Psoas muscle (tissue), 8 donors: ENCODE measurements at places on chromosomes 1 and 21.
A peak's percentile ranks its signal among the peaks of the same experiment; 100 is the strongest.

DNA sequence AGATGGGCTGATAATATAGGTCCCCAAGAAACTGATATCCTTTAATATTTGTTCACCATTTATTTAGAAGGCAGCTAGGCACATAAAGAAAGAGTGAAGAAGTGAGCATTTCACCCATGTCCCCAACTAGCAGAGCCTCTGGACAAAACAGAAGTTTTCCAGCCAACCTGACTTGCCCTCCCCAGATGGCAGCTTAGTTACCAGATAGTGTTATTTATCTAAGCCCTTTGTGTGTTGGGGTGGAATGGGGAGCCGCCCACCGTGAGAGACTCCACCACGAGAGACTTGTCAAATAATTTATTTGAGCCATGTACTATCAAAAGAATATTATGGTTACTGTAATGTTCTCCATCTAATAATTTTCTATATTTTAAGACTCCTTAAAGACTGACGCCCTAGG is 54.9 kb upstream of the C1orf198 start:
- no peak for DNase-seq
- no peaks in the 10 kb centered on the region for H3K36me3 ChIP-seq
- no peak overlapping the region for H3K4me3 ChIP-seq
- H3K27ac ChIP-seq: no peak overlapping the region
- H3K27me3 ChIP-seq: no peaks in the 10 kb centered on the region

GRCh38 chr1:200659269-200659668 is 10.4 kb downstream of the DDX59 start:
- no peak overlapping the region for H3K27ac ChIP-seq
- DNase-seq: no peak
- H3K27me3 ChIP-seq: no peaks in the 10 kb centered on the region
- H3K36me3 ChIP-seq: peaks cover 12% of the 10 kb centered on the region

- H3K27ac ChIP-seq: no peak overlapping the region
- no peaks in the 10 kb centered on the region for H3K4me1 ChIP-seq
- H3K4me3 ChIP-seq: peak overlapping the region; percentile 67
- DNase-seq: peak; percentile 27
These were observed 689 bp upstream of the GPR137B start for GRCh38 chr1:236141447-236142252.

GRCh38 chr1:44842486-44842861 is 579 bp downstream of the PTCH2 start:
- peak overlapping the region; percentile 70 for H3K4me3 ChIP-seq
- H3K4me1 ChIP-seq: no peaks in the 10 kb centered on the region
- no peaks in the 10 kb centered on the region for H3K36me3 ChIP-seq
- no peaks in the 10 kb centered on the region for H3K27me3 ChIP-seq

DNA sequence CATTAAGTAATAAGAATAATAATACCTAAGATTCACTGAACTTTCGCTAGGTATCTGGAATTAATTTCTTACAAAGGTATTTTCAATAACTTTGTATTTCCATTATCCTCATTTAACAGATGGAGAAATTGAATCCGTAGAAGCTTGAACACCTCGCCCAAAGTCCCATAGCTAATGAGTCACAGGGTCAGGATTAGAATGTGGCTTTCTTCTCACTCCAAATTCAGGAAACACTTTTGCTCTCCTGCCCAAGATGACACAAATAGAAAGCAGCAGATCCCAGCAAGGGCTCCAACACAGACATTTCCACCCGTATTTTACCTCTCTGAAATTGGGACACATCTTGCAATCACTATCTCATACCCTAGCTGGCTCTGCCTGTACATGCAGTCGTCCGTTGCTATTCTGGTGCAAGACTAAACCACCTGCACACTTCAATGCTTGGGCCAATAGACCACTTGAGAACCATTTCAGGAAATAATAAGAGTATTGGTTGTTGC is 125.9 kb upstream of the GREM2 start:
- H3K27me3 ChIP-seq: no peaks in the 10 kb centered on the region
- no peaks in the 10 kb centered on the region for H3K36me3 ChIP-seq
- H3K4me3 ChIP-seq: no peak overlapping the region

- no peaks in the 10 kb centered on the region for H3K36me3 ChIP-seq
- no peak overlapping the region for H3K4me3 ChIP-seq
- no peaks in the 10 kb centered on the region for H3K4me1 ChIP-seq
- H3K27me3 ChIP-seq: peaks cover 27% of the 10 kb centered on the region
- no peak for DNase-seq
These were observed 331.6 kb downstream of the SRGAP2C start for GRCh38 chr1:121516234-121516967.

DNA sequence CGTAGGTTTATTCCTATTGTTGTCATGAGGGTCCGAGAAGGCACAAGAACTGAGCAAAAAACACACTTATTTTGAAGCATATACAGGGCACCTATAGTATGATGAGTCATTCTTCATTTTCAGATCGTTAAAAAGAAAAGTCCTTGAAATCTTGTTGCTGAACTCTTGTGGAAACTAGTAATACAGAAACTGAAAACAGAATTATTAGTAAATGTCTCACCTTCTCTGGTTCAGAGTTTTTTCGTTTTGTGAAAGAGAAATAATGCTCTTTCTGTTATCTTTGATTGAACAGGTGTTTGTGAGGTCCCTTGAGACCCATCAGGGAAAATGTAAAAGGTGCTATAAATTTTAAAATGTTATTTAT is 102.0 kb upstream of the COA6 start:
- no peaks in the 10 kb centered on the region for H3K36me3 ChIP-seq
- no peaks in the 10 kb centered on the region for H3K4me1 ChIP-seq
- no peak for DNase-seq
- H3K27me3 ChIP-seq: no peaks in the 10 kb centered on the region

- H3K27ac ChIP-seq: no peak overlapping the region
- H3K4me3 ChIP-seq: no peak overlapping the region
- no peak for DNase-seq
- H3K4me1 ChIP-seq: no peaks in the 10 kb centered on the region
These were observed 29.1 kb downstream of the VTCN1 start for GRCh38 chr1:117181630-117182041.

GRCh38 chr21:15514073-15514946 is 215.5 kb upstream of the USP25 start:
- no peak overlapping the region for H3K27ac ChIP-seq
- no peaks in the 10 kb centered on the region for H3K4me1 ChIP-seq
- no peaks in the 10 kb centered on the region for H3K36me3 ChIP-seq

DNA sequence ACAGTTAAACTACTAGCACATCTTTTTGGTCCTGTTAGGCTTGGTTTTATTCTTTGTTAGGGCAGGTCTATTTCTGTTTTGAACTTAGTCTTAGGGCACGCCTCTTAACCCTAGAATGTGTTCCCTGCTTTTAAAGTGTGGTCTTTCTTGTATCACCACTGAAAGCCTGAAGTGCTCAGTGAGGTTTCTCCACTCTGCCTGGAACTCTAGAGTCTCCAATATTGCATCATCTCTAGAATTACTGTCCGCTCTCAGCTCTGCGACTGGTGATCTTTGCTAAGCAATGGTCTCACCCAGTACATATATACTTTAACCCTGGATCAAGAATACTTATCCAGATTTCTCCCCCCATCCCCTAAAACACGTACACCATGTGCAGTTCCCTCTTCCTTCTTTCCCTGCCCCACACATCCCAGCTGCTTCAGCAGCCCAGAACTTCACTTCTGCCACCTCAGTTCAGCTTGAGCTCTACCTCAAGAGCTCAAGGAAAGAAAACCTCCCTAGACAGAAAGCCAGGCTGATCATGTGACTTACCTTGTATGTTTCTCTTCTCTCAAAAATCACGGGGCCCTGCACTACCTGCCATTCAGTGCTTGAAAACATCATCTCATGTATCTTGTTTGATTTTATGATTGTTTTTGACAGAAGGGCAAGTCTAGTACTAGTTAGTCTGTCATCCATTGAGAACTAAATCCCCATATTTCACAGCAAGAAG is 59.9 kb downstream of the TENT5C start:
- no peaks in the 10 kb centered on the region for H3K4me1 ChIP-seq
- no peak overlapping the region for H3K27ac ChIP-seq
- no peaks in the 10 kb centered on the region for H3K27me3 ChIP-seq

- H3K36me3 ChIP-seq: no peaks in the 10 kb centered on the region
- no peaks in the 10 kb centered on the region for H3K27me3 ChIP-seq
- no peak for DNase-seq
- H3K27ac ChIP-seq: no peak overlapping the region
- H3K4me3 ChIP-seq: no peak overlapping the region
These were observed 37.8 kb upstream of the S1PR1 start for GRCh38 chr1:101198842-101199636.

DNA sequence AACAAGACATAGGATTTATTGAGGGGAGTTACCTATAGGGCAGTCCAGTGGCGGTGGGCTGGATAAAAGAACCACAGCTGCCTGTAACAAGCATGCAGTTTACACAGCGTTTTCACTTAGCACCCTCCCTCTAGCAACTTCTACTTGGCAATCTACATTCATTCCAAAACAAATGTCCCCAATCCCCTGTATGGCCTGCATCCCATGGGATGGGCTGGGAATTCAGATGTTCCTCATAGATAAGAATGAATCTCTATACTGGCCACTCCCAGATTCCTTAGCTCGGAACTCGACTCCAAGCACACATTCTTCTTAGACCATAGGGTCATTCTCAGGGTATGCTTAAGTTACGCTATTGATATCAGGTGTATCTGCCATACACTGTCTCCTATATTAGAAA is 33.3 kb downstream of the PCP4 start:
- H3K36me3 ChIP-seq: no peaks in the 10 kb centered on the region
- DNase-seq: no peak
- H3K27ac ChIP-seq: no peak overlapping the region
- no peaks in the 10 kb centered on the region for H3K27me3 ChIP-seq

GRCh38 chr1:53328541-53329499 is 950 bp upstream of the LRP8 start:
- peaks cover 9% of the 10 kb centered on the region for H3K4me1 ChIP-seq
- H3K4me3 ChIP-seq: no peak overlapping the region
- H3K36me3 ChIP-seq: no peaks in the 10 kb centered on the region
- no peaks in the 10 kb centered on the region for H3K27me3 ChIP-seq
- no peak for DNase-seq

- no peak overlapping the region for H3K27ac ChIP-seq
- no peak for DNase-seq
- no peak overlapping the region for H3K4me3 ChIP-seq
- no peaks in the 10 kb centered on the region for H3K27me3 ChIP-seq
- H3K4me1 ChIP-seq: peaks cover 9% of the 10 kb centered on the region
These were observed 112.0 kb downstream of the AKT3 start for GRCh38 chr1:243738020-243738419.

- H3K27ac ChIP-seq: no peak overlapping the region
- H3K4me1 ChIP-seq: no peaks in the 10 kb centered on the region
- no peak overlapping the region for H3K4me3 ChIP-seq
- DNase-seq: no peak
These were observed 3.6 kb upstream of the KCNT2 start for GRCh38 chr1:196611873-196612272.

- H3K27ac ChIP-seq: no peak overlapping the region
- no peaks in the 10 kb centered on the region for H3K4me1 ChIP-seq
- no peak overlapping the region for H3K4me3 ChIP-seq
- no peaks in the 10 kb centered on the region for H3K36me3 ChIP-seq
- no peak for DNase-seq
- no peaks in the 10 kb centered on the region for H3K27me3 ChIP-seq
These were observed 10.1 kb upstream of the PSRC1 start for GRCh38 chr1:109293026-109293425.

GRCh38 chr21:26588446-26588845 is 15.4 kb upstream of the CYYR1 start:
- no peak for DNase-seq
- no peak overlapping the region for H3K4me3 ChIP-seq
- no peaks in the 10 kb centered on the region for H3K36me3 ChIP-seq
- no peaks in the 10 kb centered on the region for H3K27me3 ChIP-seq
- no peaks in the 10 kb centered on the region for H3K4me1 ChIP-seq

GRCh38 chr1:189237008-189237407 is 1240.7 kb downstream of the BRINP3 start:
- no peaks in the 10 kb centered on the region for H3K36me3 ChIP-seq
- no peak overlapping the region for H3K27ac ChIP-seq
- DNase-seq: peak; percentile 29
- H3K4me1 ChIP-seq: no peaks in the 10 kb centered on the region

DNA sequence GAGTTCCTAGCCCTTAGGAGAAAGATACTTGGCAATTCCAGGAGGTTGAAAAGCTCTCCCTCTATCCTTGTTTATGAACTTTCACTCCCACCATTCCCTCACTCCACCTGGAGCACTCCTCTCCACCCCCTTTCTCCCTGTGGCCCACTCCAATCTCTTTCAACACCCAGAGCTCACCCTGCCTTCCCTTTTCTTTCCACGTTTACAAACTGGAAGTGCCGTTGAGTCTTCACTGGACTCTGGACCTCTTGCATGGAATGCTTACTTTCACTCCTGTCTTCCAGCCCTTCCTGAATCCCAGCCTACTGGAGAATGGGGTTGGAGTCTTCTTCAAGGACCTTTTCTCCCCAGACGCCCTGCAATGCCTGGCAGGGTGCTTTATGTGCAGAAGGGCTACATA is 198.5 kb downstream of the RHOU start:
- H3K27ac ChIP-seq: no peak overlapping the region
- peaks cover 11% of the 10 kb centered on the region for H3K4me1 ChIP-seq
- no peak for DNase-seq
- H3K4me3 ChIP-seq: no peak overlapping the region

DNA sequence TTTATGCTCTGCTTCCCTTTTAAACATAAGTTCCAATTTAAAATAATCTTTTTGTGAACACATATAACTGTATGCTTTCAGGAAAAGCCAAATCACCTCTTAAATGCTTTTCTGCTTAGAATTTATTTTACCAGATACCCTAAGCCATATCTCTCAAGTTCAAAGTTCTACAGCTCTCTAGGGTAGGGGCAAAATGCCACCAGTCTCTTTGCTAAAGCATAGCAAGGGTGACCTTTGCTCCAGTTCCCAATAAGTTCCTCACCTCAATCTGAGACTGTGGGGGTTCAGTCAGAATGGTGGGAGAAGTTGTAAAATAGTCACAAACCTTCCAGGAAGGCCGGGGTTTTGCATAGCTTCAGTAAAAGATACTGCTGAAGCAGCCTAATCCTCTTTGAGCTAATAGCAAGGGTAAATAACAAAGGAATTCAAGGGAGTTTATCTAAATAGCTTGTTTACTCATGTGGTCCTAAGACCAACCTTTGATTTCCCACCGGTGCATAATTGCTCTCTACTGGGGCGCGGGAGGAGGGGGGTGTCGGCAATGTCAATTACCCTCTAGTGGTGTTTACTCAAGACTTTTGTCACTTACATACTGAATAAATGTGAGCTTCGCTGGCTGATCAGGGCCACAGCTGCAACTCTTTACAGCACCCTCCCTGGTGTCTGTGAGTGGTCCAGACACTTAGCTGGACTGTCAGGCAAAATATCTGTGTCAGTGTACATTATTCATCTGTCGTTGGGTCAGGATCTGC is 1376.2 kb downstream of the NCAM2 start:
- H3K27ac ChIP-seq: no peak overlapping the region
- H3K4me3 ChIP-seq: no peak overlapping the region
- H3K27me3 ChIP-seq: no peaks in the 10 kb centered on the region
- DNase-seq: no peak

GRCh38 chr1:66413136-66413837 is 120.7 kb upstream of the SGIP1 start:
- H3K4me3 ChIP-seq: no peak overlapping the region
- H3K36me3 ChIP-seq: no peaks in the 10 kb centered on the region
- DNase-seq: no peak
- no peaks in the 10 kb centered on the region for H3K27me3 ChIP-seq
- H3K4me1 ChIP-seq: no peaks in the 10 kb centered on the region

- peak overlapping the region; percentile 94 for H3K4me3 ChIP-seq
- DNase-seq: peak; percentile 85
- H3K27ac ChIP-seq: peak overlapping the region; percentile 86
These were observed 436 bp upstream of the TTLL7 start for GRCh38 chr1:83999316-83999819.

- H3K27ac ChIP-seq: no peak overlapping the region
- peaks cover 29% of the 10 kb centered on the region for H3K4me1 ChIP-seq
- no peaks in the 10 kb centered on the region for H3K27me3 ChIP-seq
- H3K36me3 ChIP-seq: peaks cover 4% of the 10 kb centered on the region
- DNase-seq: no peak
These were observed 3.9 kb downstream of the EFCAB14 start for GRCh38 chr1:46714976-46715375.
